ENCODE measurements at places on chromosomes 12 and 14.

DNA sequence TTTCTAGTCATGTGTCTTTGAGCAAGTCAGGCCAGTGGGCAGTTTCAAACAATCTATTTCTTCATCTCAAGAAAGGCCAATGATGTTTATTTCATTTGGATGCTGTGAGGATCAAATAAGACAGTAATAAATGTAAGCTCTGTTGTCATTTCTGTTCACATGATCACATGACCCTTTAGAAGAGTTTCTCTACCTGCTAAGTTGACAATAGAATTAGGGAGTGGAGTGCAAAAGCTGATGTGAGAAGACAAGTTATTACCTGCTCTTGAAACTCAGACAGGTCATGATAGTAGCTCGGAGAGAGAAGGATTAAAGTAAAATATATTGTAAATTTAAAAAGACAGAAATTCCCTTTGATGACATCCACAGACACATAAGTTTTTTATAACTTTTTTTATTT, 37.3 kb upstream of the DCN start:
- no peak for DNase-seq

DNA sequence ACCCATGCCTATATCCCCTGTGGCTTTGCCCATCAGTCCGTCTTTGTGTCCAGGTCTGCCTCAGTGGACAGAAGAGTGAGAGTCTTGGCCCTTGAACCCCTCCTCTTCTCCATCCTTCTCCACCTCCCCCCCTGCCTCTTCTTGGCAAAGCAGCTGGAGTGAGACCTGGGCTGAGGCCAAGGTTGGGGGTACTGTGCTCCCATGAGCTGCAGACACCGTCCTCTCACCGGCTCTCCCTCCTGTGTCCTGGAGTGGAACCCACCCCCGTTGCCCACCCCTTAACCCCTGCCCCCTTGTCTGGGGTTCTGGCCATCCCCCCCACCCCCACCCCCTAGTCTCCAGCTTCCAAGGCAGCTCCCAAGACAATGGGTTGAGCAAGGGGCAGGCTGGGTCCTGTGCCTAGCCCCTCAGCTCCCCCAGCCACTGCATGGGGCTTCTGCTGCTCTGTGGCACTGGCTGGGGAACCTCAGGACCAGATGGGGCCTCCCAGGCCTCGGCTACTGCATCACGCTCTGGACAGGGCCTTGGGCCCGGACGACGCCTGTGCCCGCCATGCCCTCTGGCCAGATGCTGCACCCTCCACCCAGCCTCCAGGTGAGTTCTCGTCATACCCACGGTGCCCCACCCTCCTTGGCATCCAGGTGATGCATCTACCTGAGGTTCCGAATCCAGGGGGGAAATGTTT, 35.7 kb downstream of the RTL1 start:
- DNase-seq, result no peak

GRCh38 chr12:124441443-124442194, 125.8 kb downstream of the NCOR2 start:
- peak; percentile 60 for DNase-seq

- DNase-seq, result peak; percentile 69
These were observed 4.7 kb upstream of the NCKAP5L start for GRCh38 chr12:49832836-49833421.

GRCh38 chr14:52146504-52146903, 77.6 kb upstream of the NID2 start:
- DNase-seq, result peak; percentile 42

DNA sequence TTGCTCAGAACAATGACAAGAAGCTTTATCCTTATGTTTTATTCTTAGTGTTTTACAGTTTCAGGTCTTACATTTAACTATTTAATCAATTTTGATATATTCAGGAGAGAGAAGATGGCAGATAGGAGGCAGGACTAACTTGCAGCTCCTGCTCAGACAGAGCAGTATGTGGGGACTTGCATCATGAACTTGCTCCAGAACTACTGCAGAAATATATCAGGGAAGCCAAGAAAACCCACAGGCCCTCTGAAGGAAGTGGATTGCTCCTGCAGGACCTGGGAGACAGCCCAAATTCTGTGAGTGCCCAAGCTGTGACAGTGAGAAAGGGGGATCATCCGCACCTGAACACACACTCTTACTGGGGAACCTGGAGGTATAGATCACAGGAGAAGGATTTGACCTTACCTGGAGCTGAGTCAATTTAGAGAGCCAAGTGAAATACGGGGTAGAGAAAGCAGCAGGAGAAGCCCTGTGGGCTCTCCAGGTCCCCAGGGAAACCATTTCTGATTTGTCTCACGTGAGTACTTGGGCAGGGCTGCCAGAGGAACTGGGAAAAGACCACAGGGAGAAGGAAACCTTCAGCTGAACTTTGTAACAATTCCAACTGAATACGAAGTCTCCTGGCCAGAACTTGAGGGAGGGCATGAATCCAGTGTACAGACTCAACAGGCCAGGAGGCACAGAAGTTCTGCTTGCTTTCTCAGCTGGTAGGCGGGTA, 28.9 kb upstream of the TSPAN8 start:
- DNase-seq, result no peak

- DNase-seq, result no peak
These were observed 1.4 kb downstream of the LBHD2 start for GRCh38 chr14:103085106-103086091.

- no peak for DNase-seq
These were observed 88.9 kb upstream of the MED13L start for GRCh38 chr12:116366456-116366776.

DNA sequence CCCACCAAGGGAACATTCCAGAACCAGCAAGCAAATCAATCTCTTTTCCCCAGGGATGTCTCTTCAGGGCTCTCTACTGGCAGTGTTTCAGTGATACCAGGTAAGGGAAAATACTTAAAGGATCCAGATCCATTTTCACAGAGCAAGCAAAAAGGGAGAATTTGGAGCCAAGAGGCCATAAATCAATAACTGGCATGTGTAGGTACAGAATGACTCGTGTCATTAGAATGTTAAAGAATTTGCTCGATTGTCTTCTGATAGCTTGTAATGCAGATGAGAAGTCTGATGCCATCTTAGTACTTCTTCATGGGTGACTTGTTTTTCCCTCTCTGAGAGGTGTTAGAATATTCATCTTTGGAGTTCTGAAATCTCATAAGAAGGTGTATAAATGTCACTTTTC, 242.9 kb downstream of the KTN1 start:
- DNase-seq, result no peak

GRCh38 chr12:86293682-86294240, 37.6 kb upstream of the MGAT4C start:
- DNase-seq, result no peak

GRCh38 chr14:23028799-23029198, 5.9 kb downstream of the PSMB5 start:
- DNase-seq, result no peak

- DNase-seq, result no peak
These were observed 21.9 kb upstream of the FAIM2 start for GRCh38 chr12:49925433-49926204.

- peak; percentile 4 for DNase-seq
These were observed 25.3 kb downstream of the CLEC2A start for GRCh38 chr12:9906873-9907272.

- DNase-seq, result no peak
These were observed 362.9 kb downstream of the RAD51B start for GRCh38 chr14:68182492-68182891.

- no peak for DNase-seq
These were observed 6.1 kb upstream of the GPRC5A start for GRCh38 chr12:12885096-12885792.

DNA sequence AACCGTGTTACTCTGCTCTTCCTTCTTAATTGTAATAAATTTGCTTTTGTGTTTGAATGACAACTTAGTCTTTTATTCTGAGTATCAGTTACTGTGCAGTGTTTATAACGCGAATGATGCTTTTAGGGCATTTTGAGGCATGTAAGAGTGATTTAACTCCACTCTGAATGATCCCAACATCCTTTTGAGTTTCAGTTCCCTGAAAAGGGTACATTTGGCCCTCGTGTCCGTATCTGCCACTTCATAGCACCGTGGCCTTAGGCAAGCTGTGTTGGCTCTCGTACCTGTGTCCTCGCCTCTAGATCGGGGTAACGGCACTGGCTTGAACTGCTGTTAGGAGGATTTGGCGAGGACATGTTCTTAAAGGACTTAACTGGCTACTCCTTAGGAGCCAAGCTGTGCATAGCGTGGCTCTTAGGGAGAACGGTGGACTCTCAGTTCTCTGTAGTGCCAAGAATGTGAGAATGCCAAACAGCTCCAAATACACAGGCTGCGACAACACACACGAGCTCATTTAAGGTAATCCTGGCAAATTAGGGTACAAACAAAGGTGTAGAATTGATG, 92.0 kb downstream of the PPP2R5C start:
- no peak for DNase-seq

DNA sequence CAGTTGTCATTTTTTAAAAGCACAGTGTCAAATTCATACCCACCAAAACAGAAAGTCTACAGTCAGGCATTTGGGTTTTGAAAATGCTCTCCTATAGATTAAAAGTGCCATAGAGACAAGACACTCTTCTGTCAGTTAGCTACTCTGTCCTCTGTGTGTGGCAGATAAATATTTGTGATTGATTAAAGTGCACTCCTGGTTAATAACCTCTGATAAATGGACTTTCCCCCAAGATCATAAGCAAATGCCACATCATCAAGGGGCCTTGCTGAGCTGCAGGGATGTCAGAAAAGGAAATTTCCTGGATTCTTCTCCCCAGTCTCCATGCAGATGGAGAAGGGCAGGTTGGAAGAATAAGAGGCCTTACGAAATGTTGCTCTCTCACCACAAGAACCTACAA, 1329.5 kb upstream of the TMEM132C start:
- DNase-seq, result no peak

DNA sequence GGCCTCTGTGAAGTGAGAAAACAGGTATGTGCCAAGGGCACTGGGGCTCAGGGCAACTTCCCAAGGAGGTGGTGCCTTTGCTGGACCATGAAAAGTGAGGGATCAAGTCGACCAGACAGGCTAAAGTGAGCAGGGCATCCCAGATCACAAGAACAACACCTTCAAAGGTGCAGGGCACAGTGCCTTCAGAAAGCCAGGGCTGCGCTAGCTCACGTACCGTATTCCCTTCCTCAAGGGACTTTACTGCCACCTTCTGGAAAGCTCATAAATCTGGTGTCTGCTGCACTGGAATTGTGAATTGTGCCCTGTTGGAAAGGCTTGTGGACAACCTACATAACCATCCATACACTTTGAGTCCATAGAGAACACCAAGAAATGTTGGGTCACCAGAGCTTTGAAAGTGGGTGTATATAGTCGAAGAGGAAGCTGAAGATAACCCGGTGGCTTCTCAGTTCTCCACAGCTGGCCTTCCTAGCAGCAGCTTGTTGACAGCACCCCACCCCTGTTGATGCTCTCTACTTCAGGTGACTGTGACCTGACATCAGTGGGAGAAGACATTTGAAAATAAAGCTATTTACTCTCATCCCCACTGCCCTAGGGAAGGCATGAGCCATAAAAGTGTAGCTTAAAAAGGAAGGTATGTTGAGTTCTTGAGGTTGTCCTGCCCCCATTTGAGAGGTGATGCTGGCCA, 24.5 kb downstream of the FIGNL2 start:
- DNase-seq, result peak; percentile 52

DNA sequence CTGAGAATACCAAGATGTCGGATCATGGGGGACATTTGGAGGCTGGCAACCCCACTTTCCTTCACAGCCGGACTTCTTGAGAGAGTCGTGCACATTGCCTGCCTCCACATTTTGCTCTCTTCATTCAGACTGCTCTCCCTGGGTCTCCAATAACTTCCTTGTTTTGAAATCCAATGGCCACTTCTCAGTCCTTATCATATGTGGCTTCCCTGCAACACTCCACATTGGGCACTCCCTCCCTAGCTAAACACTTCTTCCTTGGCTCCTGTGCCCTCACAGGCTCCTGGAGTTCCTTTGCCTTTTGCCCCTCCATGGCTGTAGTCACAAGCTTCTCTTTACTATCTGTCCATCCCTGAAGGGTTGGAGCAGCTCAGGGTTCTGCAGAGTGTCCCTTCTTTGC, 30.1 kb downstream of the NPC2 start:
- no peak for DNase-seq

DNA sequence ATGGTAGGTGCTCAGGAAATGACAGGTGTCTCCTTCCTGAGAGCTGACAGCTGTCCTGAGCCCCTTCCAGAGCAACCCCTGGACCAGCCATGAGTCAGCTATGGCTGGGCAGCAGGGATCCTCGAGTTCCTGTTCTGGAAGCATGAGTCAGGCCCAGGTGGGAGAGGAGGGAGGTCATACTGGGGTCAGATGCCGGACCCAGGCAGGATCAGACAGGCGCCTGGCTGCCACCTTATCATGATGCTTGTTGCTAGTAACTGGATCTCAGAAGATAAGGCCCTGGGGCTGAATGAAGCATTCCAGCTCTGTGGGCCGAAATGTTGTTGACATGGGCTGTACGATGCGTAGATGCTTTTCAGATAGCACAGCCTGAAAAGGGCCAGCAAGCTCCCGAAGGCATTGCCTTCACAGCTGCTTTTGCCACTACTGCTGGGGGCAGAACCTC, 17.4 kb upstream of the KRT7 start:
- peak; percentile 52 for DNase-seq

DNA sequence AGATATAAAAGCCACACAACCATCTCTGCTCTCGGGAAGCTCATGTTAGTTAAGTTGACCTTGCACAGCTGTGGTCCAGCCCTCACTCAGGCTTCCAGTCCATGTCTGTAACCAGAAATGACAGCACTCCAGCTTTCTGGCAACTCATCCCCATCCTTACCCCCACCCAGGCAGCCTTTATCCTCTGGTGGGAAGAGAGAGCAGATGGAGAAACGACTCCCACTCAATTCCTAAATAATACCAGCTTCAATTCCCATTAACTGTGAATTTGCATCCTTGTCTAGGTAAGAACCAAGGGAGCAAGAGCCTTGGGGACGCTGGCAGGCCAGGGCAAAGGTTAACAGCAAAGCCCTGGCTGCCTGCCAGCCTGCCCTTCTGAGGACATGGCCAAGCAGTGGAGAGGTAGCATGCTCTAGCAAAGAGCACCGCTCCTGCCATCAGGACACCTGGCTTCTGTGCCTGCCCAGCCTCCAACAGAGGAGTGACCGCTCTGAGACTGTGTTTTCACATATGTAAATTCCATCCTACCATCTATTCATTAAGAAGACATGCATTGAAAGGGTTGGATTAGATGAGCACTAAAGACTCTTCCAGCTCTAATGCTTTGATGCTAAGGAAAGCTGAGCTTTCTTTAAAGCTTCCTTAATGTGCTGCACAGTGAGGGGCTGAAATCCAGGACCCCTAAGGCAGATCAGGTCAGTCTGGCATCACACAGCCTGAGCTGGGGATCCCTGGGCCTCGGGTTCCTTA, 236.1 kb downstream of the GRIN2B start:
- no peak for DNase-seq

Data from foreskin fibroblast (primary cell).